Epithelial cell of esophagus (primary cell): ENCODE measurements at places on chromosomes 7 and 10.

GRCh38 chr10:103442031-103442461, 10.1 kb downstream of the CALHM2 start:
- no peak for DNase-seq

- DNase-seq, result no peak
Measured at GRCh38 chr10:44977287-44978212, 1.1 kb downstream of the DEPP1 start.

DNA sequence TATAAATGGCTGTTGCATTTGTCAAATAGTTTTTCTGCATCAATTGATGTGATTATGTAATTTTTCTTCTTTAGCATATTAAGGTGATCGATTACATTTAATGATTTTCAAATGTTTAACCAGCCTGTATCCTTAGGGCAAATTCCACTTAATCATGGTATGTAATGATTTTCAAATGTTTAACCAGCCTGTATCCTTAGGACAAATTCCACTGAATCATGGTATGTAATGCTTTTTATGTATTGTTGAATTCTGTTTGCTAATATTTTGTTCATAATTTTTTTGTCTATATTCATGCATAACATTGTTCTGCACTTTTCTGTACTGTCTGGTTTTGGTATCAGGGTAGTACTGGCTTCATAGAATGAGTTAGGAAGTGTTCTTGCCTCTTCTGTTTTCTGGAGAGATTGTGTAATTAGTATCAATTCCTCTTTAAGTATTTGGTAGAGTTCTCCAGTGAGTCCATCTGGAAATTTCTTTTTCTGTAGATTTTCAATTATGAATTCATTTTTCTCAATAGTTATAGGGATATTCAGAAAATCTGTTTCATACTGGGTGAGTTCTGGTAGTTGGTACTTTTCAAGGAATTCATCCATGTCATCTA, 393.2 kb upstream of the FOXK1 start:
- DNase-seq, result no peak

DNA sequence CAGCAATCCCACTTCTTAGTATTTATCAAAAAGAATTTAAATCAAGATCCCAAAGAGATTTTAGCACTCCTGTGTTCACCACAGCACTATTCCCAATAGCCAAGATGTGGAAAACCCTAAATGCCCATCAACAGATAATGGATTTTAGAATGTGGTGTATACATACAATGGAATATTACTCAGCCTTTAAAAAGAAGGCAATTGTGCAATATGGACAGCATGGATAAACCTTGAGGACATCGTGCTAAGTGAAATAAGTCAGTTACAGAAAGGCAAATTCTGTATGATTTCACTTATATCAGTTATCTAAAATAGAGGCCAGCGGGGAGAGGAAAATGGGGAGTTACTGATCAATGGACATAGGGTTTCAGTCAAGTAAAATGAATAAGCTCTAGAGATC, 66.9 kb downstream of the CABCOCO1 start:
- DNase-seq, result no peak

GRCh38 chr7:47451851-47452205, 130.1 kb downstream of the TNS3 start:
- DNase-seq, result no peak

DNA sequence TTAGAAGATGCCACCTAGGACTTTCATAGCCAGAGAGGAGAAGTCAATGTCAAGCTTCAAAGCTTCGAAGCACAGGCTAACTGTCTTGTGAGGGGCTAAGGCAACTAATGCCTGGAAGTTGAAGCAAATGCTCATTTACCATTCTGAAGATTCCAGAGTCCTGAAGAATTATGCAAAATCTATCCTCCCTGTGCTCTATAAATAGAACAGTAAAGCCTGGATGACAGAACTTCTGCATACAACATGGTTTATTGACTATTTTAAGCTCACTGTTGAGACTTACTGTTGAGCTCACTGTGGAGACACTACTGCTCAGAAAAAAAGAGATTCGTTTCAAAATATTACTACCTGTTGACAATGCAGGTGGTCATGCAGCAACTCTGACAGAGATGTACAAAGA, 28.6 kb downstream of the TNS3 start:
- no peak for DNase-seq

DNA sequence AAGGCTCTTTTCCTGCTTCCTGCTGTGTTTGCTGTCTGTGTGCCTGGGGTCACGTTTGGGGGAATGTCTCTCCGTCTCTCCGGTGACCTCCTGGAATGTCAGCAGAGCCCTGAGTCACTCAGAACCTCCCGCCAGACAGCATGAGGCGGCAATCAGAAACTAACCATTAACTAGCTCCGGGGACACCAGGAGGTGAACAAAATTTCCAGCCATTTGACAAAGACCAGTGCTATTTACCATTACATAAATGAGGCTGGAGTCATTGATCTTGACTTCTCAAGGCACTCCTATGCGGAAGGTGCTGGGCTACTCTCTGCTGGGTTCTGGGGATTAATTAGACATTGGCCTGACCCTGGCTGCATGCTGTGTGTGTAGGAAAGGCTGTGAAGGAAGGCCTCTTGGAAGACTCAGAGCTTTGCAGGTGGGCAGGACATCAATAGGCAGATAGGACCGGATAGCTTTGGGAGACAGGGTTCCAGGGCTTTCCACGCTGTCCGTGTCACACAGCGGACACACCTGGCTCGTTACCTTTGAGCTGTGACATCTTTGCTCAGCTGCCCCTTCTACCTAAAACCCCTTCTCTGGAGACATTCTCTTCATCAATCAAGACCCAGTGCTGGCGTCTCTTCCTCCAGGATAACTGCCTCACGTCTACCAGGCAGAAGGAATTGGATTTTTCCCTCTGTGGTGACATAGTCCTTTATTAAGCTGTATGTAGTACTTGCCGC, 77.0 kb downstream of the PFKFB3 start:
- DNase-seq, result peak; percentile 56

- no peak for DNase-seq
Measured at GRCh38 chr7:508461-509170, 11.0 kb downstream of the PDGFA start.

DNA sequence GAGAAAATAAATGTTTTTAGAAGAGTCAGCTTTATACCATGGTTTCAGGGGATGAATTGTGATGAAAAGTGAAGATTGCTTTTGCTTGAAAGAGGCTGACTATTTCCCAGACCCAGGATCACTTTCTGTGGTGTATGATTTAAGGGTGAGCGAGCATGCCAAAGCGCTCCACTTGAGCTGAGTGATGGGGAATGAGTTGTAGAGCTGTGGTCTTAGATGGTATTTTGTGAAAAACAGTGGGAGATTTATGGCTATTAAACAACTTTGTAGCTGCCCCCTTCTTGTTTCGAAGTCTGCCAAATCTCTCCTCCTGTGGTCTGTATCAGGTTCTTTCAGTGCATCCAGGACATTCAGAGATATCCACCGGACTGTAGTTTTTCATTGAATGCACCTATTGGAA, 888.2 kb downstream of the LRMDA start:
- no peak for DNase-seq

DNA sequence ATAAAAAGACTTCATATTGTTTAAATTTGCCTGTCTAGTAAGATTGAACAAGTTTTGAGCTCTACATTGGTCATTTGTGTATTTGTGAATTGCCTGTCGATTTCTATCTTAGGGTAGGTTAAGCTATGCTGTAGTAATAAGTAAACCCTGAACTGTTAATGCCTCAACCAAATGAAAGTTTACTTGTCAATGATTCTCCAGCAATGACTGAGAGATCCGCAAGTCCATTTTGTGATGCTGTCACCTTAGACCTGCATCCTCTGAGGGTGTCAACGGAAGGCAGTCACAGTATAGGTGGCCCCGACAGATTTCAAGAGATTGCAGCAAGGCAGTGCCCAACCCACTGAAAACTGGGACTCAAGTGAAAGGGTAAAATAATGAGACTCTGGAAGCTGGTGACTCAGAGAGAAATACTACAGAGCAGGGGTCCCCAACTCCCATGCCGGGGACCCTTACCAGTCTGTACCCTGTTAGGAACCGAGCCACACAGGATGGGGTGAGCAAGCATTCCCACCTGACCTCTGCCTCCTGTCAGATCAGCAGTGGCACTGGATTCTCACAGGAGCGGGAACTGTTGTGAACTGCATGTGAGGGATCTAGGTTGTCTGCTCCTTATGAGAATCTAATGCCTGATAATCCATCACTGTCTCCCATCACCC, 10.8 kb upstream of the PHYH start:
- no peak for DNase-seq

DNA sequence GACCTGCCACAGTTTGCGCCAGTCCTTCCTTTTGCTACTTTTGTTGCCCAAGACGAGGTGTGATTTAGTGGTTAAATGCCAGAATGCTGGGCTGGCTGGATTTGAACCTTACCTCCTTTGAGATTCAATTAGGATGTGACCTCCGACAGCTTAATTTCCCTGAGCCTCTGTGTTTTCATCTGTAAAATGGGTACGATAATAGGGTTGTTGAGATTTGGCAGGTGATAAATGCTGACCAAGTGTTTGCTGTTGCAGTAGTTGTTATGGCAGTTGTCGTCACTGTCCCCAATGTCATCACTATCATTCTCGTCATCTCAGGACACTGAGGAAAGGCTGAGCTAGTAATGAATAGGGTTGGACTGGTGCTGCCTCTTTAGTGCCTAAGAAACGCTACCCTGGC, 61.1 kb downstream of the GRK5 start:
- no peak for DNase-seq

DNA sequence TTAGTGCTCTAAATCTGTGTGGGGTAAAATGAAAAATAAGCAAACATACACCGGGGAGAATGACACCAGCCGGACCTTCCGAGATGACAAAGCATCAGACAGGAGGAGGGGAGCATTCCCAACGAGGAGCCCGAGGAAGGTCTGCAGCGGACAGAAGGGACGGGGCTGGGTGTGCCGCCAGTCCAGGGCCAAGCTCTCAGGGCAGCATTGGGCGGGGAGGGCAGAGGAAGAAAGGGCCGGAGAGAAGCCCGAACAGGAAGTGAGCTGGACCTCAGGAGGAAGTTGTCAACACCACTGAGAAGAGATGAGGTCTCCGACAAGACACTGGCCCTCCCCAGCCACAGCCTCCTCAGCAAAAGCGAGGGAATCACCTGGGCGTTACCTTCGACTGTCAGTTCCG, 182.6 kb upstream of the RNF32 start:
- no peak for DNase-seq

GRCh38 chr10:16787361-16787791, 29.8 kb downstream of the RSU1 start:
- no peak for DNase-seq

- no peak for DNase-seq
Measured at GRCh38 chr7:668139-668931, 58.2 kb upstream of the DNAAF5 start.
